ENCODE measurements at places on chromosomes 1 and 21.

DNA sequence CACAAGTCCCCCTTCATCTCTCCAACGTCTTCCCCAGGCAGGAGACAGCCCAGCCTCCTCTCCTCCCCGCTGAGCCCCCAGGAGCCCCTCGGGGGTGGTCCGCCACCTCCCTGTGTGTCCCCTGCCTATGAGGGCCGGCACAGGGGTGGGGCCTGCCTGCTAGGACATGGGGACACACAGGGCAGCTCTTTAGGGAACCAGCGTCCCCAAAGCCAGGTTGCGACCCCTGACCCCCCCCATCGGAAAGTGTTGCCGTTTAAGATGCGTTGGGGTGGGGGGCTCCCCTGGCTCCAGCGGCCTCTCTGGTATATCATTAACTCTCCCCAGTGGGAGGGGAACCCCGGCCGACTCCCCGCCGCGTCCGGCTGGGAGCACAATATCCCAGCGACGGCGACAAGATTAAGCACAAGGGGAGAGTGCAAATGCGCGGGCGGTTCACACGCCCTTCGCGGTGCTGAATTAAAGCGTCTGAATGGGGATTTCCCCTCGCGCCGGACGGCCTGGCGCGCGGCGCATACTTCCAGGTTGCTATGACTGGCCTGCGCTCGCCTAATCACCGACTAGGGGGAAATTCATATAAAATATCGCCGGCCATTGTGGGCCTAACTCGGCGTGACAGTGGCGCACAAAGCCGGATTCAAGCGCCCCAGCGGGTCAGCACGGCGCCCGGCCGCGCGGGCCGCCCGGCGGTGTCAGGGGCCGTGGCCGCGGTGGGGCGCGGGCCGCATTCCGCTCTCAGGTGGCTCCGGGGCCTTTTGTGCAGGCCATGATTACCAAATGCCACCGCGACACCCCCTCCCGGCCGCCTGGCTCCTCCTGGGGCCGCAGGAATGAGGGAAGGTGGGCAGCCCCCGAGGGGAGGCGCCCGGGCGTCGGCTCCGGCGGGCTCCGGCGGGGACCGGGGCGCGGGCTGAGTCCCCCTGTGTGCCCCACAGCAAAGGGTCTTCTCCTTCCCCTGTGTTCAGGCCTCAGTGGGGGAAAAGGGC lies 30.9 kb downstream of the WNT3A start:
- no peak for DNase-seq

- DNase-seq, result no peak
Observed at GRCh38 chr21:20581361-20581760, 416.8 kb upstream of the NCAM2 start.

GRCh38 chr21:45142469-45143308 lies 68.3 kb downstream of the ADARB1 start:
- peak; percentile 78 for DNase-seq

DNA sequence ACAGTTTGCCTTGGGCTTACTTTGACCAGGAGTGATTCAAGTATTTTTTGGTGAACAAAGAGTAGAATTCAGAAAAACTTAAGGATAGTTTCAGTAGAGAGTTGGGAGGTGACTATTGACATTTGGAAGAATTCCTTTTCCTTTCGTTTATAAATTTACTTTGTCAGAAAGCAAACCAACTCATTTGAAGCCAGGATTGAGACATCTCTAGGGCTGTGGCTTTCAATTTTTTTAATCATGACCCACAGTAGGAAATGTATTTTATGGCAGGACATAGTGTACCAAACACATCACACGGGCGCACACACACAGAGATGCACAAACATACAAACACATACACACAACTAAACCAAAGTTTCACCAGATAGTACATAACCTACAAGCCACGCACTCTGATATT lies 24.1 kb downstream of the NR5A2 start:
- no peak for DNase-seq

DNA sequence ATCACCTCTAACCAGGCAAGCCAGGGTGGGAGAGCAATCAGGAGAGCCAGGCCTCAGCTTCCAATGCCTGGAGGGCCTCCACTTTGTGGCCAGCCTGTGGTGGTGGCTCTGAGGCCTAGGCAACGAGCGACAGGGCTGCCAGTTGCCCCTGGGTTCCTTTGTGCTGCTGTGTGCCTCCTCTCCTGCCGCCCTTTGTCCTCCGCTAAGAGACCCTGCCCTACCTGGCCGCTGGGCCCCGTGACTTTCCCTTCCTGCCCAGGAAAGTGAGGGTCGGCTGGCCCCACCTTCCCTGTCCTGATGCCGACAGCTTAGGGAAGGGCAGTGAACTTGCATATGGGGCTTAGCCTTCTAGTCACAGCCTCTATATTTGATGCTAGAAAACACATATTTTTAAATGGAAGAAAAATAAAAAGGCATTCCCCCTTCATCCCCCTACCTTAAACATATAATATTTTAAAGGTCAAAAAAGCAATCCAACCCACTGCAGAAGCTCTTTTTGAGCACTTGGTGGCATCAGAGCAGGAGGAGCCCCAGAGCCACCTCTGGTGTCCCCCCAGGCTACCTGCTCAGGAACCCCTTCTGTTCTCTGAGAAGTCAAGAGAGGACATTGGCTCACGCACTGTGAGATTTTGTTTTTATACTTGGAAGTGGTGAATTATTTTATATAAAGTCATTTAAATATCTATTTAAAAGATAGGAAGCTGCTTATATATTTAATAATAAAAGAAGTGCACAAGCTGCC lies 19.8 kb downstream of the CSF1 start:
- DNase-seq, result no peak

DNA sequence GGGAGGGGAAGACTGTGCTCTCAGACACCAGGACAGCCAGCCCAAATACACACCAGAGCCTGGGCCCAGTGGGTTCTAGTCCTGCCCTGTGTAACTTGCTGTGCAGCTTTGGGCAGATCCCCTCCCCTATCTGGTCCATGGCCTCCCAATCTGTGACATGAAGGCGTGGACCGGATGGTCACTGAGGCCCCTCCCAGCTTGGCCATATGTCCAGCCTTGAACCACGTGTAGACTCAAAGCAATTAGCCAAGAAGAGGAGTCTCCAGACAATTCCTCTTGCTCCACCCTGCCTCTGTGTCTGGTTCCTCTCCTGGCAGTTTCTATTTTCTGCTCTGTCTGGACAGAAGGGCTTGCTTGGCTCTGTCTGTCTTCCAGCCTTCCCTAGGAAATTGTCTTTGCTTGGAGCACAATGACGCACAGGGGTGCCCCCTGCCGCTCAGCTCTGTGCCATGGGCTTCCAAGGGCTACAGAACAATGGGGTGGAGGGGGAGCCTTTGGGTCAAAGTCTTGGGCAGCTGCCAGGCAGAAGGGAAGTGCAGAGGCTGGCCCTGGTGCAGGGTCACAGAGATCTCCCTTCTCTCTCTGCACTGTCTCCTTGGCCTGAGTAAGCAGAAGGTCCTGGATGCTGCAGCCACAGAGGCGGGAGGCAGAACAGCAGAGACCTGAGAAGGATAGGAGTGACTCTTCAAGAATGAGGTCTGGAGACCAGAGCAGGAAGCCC lies 66.1 kb downstream of the TENT5C start:
- DNase-seq, result no peak

- DNase-seq, result no peak
Observed at GRCh38 chr1:19372136-19372514, 60.0 kb downstream of the SLC66A1 start.

GRCh38 chr1:82733645-82734044 lies 932.9 kb downstream of the ADGRL2 start:
- DNase-seq, result no peak

- DNase-seq, result no peak
Observed at GRCh38 chr1:210344706-210345105, 16.0 kb downstream of the HHAT start.

DNA sequence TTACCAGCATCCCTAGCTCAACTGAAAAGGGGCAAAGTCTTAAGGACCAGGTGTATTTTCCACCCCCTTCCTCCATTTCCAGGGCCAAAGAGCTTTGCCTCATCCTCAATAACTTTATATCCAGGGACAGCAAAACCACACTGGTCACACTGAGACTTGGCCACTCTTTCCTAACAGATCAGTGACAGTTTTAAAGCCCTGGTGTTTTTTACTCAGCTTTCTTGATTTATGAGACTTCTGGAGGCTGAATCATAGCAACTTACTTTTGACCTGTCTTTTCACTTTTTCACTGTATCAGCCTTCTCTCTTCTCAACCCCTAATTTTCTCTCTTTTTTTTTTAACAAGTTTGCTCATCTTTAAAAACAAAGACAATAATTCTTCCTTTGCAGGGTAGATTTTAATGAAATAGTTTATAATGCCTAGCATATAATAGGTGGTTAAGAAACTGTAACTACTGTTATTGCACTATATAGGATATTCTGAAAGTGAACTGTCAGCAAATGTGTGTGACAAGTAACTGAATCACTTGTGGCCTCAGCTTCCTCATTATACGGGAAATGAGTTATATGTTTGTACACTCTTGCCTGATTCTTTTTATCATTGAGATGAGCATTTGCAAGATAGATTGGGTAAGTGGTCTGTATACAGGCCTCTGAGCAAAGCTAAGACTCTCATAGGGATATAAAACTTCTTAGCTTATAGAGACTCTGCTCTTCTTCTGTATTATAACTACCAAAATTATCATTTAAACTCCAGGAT lies 19.7 kb upstream of the DYNLT5 start:
- no peak for DNase-seq

DNA sequence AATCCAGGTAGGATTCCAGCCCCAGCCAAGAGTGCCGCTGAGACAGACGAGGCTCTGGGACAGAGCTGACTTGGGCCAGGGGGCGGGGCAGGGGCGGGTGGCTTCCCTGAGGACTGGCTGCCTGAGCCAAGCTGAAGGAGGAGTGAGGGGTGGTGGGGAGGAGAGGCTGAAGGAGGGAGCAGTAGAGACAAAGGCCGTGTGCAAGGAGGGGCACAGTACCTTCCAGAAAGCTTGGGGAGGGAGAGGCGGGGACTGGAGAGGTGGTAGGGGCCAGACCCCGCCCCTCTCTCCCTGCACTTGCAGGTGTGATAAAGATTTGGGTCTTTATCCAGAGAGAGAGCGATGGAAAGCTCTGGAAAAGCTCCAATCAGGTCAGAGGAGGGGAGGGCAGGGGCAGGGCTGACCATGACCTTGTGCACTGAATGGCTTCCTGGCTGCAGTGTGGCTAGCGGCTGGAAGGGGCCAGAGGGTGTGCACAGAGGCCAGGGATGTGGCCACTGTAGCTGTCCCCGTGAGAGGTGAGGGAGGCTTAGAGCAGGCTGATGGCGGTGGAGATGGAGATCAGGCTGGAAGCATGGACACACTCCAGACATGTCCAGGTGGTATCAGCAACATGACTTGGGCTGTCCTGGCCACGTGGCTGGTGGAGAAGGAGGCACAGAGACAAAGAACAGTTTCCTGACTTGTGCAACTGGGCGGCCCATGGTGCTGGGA lies 6.7 kb upstream of the EPHA8 start:
- DNase-seq, result no peak

DNA sequence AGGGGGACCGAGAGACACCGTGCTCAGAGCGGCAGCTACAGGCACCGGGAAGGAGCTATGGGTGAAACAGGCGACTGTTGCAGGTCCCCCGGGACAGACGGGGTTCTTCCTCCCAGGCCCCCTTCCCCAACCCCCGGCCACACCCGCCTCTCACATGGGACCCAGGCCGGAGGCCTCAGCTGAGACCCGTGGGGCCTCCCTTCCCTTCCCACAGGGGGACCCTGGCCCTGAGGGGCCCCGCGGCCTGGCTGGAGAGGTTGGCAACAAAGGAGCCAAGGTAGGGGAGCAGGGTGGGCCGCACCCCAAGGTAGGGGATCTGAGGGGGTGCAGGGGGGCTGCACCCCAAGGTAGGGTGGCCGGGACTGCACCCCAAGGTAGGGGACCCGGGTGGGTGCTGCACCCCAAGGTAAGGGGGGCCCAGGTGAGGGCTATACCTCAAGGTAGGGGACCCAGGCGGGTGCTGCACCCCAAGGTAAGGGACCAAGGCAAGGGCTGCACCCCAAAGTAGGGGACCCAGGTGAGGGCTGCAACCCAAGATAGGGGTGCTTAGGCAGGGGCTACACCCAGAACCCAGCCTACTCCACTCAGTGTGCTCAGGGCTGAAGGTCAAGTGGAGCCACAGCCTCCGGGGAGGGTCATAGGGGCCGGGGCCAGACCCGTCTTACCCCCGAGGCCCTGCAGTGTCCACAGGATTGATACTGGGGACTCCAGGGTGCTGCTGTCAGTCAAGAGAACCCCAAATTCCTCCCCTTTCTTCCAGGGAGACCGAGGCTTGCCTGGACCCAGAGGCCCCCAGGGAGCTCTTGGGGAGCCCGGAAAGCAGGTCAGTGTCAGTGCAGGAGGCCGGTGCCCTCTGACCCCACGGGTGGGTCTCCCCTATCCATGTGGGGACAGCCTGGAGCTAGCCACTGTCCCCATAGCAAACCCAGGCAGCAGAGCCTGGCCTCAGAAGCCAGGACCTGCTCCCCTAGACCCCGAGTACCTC lies 22.7 kb downstream of the COL6A2 start:
- no peak for DNase-seq

DNA sequence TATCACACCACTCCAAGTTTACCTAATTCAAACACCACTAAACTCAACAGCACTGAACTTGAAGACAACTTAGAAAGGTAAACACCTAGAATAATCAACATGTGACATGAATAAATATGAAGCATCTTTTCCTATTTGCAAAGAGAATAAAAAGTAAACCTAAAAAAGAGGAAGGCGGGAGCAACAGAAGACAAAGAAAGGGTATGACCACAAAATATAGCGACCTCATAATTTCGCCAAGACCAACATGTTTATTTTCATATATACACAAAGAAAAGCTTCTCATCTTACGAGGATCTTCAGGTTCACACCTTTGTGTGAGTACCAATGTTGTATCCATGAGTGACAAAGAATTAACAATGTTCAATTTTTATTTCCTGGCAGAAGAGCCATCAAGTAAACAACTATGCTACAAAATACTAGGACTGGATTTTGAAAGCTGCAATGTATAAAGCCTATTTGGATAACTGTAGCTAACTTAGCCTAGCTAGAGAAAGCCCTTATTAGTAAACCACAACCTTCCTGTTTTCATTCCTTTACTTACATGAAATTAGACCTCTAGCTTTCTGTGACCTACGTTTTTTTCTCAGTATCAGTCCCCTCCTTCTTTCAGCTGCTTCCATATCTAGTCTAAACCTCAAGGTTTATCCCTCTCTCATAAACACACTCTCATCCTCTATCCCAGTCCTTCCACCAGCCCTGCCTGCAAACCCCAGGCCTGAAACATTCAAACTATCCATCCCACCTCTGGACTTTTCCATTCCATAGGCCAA lies 21.3 kb upstream of the PHTF1 start:
- DNase-seq, result peak; percentile 6

GRCh38 chr1:22608361-22608760 lies 28.1 kb upstream of the C1QA start:
- no peak for DNase-seq

GRCh38 chr1:228416217-228416933 lies at the start of gene TRIM17:
Gene TRIM17, minus strand, starts transcription at chr1:228416861. Its CDS starts 1,789 bp downstream, at chr1:228415072.
- no peak for DNase-seq

- no peak for DNase-seq
Observed at GRCh38 chr1:31567956-31568570, 8.3 kb upstream of the TINAGL1 start.

GRCh38 chr1:97379387-97380075 lies 541.3 kb downstream of the DPYD start:
- DNase-seq, result no peak
